Progenitor cell of endocrine pancreas (in vitro differentiated cells): ENCODE measurements at places on chromosomes 6 and 20. TPM values are rescaled to one million over a fixed set of nuclear protein-coding genes. Genes with fewer than 3 reads are reported as not detected.

Gene CLDN20
- total RNA-seq: not detected in 2 replicates

Gene ZC2HC1B
- not detected in 2 replicates for total RNA-seq

Gene GNAS-AS1
- 4.3 and 4.4 TPM in 2 replicates for total RNA-seq

GRCh38 chr6:148770408-148771211 lies 23.8 kb downstream of the UST start:
- H3K4me1 ChIP-seq: peaks cover 5% of the 10 kb centered on the region
- peaks cover 28% of the 10 kb centered on the region for H3K27me3 ChIP-seq
- no peak overlapping the region for H3K4me3 ChIP-seq
- no peak overlapping the region for H3K27ac ChIP-seq
- DNase-seq: no peak

DNA sequence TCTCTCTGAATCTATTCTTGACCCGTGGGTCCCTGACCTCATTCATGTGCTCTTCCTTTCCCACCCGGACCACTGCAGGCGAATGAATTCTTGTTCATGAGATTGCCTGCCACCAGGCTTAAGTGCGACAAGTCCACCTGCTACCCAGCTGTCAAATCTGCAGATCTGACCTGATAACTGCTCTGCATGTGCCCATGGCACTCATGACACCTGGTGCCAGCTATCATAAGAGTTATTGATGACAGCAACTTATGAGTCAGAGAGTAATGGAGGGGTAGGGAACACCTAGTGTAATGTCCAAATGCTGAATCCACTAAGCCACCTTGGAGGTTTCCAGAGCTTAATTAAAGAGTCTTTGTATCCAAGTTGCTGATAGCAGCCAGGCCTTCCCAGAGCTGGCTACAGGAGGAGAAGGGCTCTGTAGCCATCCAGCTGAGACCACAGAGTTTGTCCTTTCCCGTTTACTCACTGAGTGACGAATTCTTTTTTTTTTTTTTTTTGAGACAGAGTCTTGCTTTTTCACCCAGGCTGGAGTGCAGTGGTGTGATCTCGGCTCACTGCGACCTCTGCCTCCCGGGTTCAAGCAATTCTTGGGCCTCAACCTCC lies 17.4 kb downstream of the SHLD1 start:
- H3K4me3 ChIP-seq: no peak overlapping the region
- DNase-seq: no peak
- peaks cover 3% of the 10 kb centered on the region for H3K36me3 ChIP-seq
- peaks cover 2% of the 10 kb centered on the region for H3K4me1 ChIP-seq
